A549 treated with CORT108297 at 1 μM for 4 hours (cell line): ENCODE measurements at places on chromosomes 4 and X. TPM values are rescaled to one million over a fixed set of nuclear protein-coding genes. Genes with fewer than 3 reads are reported as not detected.

SPON2 gene
- total RNA-seq, result 0.10 to 0.47 TPM (median 0.20 TPM) in 5 replicates

CSN1S1 gene
- not detected in 5 replicates for total RNA-seq

SMIM10L2A gene
- 0.10 to 0.26 TPM (median 0.18 TPM) in 5 replicates for total RNA-seq

CLCN4 gene
- total RNA-seq, result 3.5 to 5.0 TPM (median 4.5 TPM) in 5 replicates

BMX gene
- total RNA-seq, result not detected in 5 replicates

SMIM43 gene
- 0.22 to 0.46 TPM (median 0.34 TPM) in 5 replicates for total RNA-seq

MAGEA2B gene
- total RNA-seq, result not detected in 5 replicates

SLC4A4 gene
- 1.3 to 2.5 TPM (median 1.9 TPM) in 5 replicates for total RNA-seq
